ENCODE measurements at places on chromosomes 4 and X.

GRCh38 chr4:20995610-20996009 is 295.4 kb downstream of the PACRGL start:
- DNase-seq, result no peak

- DNase-seq, result no peak
Observed at GRCh38 chr4:54662901-54663585, 5.3 kb downstream of the KIT start.

DNA sequence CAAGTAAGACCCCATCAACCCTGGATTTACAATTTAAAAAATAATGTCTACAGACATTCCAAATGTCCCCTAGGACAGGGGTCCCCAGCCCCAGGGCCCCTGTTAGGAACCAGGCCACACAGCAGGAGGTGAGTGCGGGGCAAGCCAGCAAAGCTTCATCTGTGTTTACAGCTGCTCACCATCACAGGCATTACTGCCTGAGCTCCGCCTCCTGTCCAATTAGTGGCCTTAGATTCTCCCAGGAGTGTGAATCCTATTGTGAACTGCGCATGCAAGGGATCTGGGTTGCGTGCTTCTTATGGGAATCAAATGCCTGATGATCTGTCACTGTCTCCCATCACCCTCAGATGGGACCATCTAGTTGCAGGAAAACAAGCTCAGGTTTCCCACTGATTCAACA is 146.1 kb downstream of the ATP10D start:
- DNase-seq, result no peak

DNA sequence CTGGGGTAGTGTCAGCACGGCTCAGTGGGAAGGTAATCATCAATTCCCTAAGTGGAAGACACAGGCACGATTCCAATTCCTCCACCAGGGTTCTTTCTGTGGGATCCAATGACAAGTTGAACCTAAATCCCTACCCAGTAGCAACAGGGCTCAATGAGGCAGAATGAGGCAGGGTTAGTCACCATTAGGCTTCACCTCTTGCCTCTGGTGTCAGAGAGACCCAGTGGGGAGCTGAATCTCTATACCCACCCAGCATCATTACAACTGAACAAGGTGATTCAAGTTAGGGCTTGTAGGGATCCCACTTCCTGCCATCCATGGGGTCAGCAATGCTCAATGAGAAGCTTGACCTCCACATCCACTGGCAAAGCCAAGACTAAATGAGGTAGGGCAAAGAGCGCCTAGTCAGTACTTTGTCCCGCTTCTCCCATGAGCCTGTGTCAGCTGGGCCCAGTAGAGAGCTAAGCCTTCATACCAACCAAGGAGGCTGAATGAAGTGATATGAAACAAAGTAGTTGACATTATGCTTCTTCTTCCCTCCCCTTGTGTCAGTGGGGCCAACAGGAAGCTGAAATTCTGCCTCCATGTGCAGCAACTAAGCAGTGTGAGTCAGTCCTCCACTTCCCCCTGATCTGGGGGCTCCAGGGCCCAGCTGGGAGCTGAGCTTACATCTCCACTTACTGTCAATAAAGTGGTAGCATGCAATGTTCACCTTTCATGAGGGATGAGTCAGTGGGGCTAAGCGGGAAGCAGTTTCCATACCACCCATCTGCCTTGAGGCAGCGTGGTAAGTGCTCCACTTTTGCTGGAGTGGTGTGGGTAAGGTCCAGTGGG is 36.4 kb upstream of the RBM41 start:
- DNase-seq, result no peak

GRCh38 chrX:114952696-114953095 is 64.7 kb downstream of the IL13RA2 start:
- DNase-seq, result no peak

DNA sequence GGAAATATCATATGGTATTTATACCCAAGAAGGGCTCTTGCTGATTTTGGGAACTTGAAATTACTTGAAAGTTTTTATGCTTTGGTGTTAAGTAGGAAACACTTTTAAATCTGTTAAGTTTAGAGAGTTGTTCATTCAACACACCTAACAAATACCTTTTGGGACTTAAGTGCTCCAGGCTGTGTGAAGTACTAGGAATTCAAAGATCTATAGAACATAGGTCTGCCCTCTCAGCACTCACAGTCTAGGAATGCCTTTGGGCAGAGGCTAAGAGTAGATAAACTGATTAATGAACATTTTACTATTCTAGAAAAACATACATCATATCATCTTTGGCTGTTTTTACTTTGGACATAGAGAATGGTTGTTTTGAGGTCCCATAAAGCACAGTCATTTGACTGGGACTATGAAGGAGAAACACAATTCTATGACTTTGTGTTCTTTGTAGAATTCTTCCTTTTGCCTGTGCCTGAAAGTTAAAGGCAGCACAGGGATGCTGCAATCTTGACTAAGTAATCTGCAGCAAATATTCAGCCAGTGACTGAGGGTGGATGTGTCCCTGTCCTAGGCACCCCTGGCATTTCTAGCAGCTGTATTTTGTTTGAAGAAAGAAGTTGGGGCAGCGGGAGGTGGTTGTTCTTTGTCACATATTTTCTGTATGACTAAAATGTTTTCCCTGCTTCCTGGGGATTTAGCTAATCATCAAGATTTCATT is 8.3 kb downstream of the BMP3 start:
- no peak for DNase-seq

DNA sequence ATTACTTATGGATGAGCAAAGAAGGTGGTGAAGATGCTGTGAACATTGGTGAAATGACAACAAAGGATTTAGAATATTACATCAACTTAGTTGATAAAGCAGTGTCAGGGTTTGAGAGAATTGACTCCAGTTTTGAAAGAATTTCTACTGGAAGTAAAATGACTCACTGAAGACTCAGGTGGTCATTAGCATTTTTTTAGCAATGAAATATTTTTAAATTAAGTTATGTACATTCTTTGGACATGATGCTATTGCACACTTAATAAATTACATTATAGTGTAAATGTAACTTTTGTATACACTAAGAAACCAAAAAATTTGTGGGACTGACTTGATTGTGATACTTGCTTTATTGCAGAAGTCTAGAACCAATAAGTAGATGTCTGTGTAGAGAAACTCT is 56.9 kb downstream of the USO1 start:
- DNase-seq, result no peak

- no peak for DNase-seq
Observed at GRCh38 chr4:100984901-100985300, 362.4 kb downstream of the PPP3CA start.

DNA sequence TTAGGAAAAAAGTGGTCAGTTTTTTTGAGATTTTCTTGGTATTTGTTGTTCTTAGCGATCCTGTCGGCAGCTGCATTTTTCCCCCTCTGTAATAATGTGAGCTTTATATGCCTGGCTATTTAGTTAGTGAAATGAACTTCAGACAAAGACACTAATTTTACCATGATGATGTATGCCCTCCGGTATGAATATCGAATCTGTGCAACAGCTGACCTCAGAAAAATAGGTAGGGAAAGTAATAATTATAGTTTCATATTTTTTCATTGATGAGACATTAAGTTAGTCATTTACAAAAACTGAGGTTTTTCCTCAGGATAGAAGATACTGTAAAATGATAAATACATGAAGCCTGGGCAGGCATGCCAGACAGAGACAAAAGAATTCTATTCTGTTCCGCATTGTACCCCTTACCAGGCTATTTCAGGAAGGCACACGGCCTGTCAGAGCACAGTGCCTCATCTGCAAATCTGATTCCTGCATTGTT is 155.8 kb downstream of the SHROOM3 start:
- DNase-seq, result no peak

GRCh38 chr4:27442146-27442545 is 581.5 kb downstream of the STIM2 start:
- DNase-seq, result no peak

DNA sequence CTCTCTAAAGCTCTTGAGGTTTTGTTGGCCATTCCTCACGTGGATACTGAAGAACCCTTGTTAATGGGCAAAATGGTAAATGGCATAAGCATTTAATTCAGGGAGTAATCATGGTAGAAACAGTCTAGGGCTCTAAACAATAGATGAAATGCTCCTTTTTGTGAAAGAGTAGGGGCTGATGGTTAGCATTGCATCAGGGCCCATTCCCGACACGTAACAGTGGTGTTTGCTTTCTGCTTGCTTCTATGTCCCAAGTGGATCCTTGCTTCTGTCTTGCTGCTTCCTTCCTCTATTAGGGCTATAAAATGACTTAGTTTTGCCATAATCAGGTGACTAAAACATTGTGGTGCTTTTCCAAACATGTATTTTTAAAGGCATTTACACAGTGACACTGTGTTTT is 230.9 kb upstream of the AFF2 start:
- no peak for DNase-seq

- no peak for DNase-seq
Observed at GRCh38 chr4:55826986-55827385, 7.4 kb downstream of the EXOC1L start.

DNA sequence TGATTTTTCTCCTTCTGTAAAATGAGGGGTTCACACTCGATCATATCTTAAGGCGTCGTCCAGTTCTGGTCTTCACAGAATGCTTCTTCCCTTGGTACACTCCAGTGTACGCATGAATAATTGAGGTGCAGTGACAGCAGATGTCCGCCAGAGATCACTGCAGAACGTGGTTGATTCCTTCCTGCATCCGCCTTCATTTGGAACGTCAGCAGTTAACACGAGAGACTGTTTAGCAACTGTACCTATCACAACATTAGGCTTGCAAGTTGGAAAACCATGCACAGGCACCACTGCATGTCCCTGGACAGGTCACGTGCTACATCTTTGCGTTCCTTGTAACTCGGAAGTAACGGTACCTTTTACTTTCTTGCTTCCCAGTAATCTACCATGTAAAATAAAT is 66.0 kb upstream of the GEMIN8 start:
- DNase-seq, result no peak

DNA sequence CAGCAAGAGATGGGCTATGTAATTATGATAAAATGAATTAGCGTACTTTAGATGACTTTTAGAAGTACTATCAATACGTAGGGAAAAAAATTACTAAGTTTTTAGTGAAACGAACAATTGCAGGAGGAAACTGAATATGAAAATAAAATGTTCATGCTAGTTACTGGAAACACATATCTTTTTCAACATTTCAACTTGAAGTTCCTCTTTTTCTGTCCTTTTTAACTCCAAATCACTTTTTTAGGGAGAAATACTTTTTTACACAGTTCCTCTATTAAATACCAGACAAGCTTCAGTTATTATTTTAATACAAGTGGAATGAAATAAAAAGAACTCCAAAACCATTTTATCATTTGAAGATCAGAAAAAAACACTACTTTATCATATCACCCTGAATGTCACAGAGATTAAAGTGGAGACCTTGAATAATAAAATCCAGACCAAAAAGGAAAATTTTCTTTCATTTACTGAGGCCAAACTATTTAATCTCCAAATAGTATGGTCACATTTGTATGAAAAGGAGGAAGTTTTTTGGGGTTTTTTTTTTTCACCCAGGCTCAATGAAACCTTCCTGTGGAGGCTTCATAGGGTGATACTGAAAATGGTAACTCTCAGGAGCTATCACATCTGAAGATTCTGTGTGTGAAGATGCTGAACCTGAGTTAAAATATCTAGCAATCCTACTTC is 306.2 kb downstream of the INPP4B start:
- DNase-seq, result no peak

DNA sequence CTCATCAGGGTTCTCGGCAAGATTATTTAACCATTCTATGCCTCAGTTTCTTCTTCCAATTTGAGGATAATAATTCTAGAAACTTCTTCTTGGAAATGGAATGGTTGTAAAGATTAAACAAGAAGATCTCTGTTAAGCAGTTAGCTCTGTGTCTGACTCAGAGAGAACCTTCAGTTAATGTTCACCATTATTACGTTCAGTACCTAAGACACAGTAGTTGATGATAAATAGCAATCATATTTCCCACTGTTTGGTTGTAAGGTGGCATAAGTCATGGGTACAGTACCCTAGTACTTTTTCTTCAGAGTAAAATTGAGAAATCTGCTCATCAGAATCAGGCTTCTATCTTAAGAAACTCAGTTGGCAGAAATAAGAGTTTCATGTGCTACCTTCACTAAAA is 366.5 kb upstream of the BOD1L1 start:
- DNase-seq, result no peak

DNA sequence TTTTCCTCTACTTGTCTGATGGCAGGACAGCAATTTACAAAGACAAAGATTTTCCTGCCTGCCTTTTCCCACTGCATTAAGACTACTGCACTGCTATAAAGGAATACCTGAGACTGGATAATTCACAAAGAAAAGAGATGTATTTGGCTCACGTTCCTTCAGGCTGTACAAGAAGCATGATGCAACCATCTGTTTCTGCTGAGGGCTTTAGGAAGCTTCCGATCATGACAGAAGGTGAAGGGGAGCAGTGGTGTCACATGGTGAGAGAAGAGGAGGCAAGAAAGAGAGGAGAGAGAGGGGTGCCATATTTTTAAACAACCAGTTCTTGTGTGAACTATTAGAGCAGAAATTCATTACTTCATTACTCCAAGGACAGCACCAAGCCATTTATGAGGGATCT is 617.1 kb upstream of the HTR2C start:
- DNase-seq, result no peak

- DNase-seq, result no peak
Observed at GRCh38 chr4:58767598-58767997, 1657.4 kb upstream of the IGFBP7 start.

DNA sequence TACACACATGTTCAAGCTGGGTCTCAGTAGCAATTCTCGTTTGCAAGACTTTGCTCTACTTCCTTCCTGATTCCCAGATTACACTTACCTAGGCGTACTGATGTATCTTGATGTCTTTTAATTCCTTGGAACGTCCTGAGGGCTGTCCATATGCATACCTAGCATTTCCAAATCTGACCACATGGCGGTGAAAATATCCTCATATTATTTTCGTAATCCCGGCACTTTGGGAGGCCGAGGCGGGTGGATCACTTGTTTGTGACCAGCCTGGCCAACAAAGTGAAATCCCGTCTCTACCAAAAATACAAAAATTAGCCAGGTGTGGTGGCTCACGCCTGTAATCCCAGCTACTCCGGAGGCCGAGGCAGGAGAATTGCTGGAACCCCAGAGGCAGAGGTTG is 1786.3 kb upstream of the TENM3 start:
- no peak for DNase-seq

DNA sequence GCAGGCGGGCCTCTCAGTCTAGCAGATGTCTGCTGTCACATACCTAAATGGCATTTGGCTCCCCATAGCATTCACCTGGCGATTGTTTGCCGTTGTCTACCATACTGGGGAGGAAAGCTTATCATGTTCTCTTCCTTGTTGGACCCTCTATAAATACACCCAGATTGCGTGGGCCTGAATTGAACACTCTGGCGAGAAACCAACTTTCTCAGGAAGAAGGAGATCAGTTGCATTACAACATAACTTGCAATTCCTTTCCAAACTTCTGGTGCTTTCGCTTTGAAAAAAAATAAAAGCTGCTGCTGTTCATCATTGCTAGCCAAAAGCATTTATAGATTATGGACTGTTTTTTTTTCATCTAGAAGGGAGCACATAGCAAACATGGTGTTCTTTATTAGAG is 230.0 kb upstream of the GPC4 start:
- DNase-seq, result no peak

GRCh38 chr4:155033604-155034003 is 174.8 kb upstream of the NPY2R start:
- no peak for DNase-seq

DNA sequence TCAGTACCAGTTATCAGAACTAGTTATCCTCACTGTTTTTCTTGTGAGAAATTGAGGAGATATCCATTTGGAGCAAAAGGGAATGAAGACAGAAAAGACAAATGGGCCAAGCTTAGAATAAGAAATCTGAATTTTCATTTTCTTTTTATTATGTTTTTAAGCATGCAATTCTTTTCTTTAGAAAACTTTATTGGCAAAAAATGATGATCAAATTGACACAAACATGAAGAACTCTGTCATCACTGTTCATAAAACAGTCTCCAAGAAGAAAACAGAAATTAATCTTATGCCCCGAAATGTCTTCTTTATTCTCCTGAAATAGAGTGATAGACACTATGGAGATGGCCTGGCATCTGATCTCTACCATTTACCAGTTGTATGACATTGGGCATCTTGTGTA is 139.0 kb downstream of the ARHGAP24 start:
- no peak for DNase-seq

Measured in NCI-H2171 (cell line).